ENCODE measurements at places on chromosomes 11 and 22. TPM values are rescaled to one million over a fixed set of nuclear protein-coding genes. Genes with fewer than 3 reads are reported as not detected.

DNA sequence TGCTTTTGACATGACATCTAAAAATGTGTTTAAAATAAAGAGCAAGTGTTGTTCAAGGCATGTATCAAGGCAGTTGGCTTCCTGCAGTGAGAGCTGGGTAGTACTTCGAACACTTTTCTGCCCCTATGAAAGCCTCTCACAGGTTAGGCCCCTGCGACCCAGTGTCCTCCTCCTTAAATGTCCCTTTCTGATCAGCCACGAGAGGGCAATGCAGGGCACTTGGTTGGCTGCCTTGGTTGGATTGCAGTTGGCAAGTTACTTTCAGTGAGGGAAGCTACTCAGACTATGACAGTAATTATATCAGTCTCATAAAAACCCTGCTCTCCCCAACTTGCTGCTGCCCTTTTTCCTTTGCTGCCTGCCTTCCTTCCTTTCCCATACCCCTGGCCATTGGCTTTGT is 743.8 kb downstream of the NTM start:
- H3K36me3 ChIP-seq, result no peaks in the 10 kb centered on the region
- H3K27ac ChIP-seq, result no peak overlapping the region
- DNase-seq, result no peak
- no peaks in the 10 kb centered on the region for H3K27me3 ChIP-seq

DNA sequence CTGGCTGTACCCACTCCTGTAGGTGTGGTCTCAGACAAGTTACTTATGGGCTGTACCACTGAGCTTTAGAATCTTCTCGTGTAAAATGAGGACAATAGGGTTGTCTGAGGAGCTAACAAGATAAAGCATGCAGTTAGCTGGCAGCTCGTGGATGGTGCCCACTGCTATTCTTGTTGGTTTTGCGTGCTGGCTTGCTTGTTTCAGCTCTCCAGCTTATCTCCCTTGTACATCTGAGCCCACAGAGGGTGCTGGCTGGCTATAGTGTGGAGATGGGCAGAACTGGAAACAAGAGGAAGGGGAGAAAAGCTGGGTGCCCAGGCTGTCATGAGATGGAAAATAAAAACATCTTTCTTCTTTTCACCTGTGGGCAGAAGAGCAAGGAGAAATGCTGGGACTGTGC is 46.5 kb upstream of the GALNT18 start:
- no peak for DNase-seq
- no peaks in the 10 kb centered on the region for H3K36me3 ChIP-seq
- no peak overlapping the region for H3K4me3 ChIP-seq
- H3K27me3 ChIP-seq, result no peaks in the 10 kb centered on the region

The SYNGR1 gene
- 4.9 TPM for total RNA-seq

DNA sequence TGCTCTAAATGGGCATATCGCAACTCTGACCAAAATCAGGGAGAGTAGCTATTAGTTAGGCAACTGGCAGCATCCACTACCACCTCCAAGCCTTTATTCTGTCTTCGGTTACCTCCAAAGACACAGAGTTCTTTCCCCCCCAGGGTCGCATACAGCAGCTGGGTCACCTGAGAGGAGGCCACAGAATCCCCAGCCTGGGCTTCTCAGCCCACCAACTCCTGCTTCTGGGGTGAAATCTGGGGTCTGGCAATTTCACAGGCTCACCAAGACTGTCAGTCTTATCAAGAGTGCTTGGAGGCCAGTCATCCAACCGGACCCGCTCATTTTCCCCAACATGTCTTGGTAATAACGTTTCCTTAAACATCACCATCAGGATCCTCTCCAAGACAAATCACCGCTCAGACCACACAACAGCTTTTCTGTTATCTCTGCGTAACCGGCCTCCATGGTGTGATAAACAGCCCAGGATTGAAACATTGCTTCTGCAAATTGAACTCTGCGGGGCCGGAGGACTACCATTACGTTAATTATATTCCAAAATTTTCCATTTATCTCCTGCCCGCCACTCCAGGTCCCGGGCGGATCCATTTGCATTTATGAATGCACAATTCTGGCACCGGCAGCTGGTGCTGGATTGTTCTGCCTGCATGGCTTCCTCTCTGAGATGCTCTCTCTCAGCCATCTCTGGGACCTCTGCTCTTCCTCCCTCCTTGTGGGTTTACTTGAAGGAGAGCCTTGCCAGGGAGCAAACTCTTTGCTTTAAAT is 35.6 kb downstream of the RTL6 start:
- H3K4me1 ChIP-seq, result no peaks in the 10 kb centered on the region
- no peak overlapping the region for H3K4me3 ChIP-seq
- no peaks in the 10 kb centered on the region for H3K36me3 ChIP-seq
- DNase-seq, result no peak
- no peaks in the 10 kb centered on the region for H3K27me3 ChIP-seq

The IFITM1 gene
- total RNA-seq, result 76.1 TPM

The OR8G1 gene
- not detected for total RNA-seq

DNA sequence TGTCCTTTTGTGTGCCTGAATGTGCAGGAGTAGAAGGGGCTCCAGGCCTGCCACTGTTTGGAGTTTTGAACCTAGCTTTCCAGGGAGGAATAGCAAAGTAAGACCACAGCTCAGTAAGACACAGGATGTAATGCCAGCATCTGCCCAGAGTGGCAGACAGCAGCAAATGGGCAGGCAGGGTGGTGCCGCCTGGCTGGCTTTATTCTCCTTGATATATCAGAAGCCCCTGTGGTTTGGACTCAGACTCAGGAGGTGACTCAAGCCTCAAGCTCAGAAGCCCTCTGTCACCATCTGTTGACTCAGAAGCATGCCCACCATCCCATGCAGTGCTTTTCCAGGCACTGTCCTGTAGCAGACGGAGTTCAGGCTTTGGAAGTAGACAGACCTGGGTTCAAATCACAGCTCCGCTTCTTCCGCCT is 72.7 kb upstream of the TTC12 start:
- no peaks in the 10 kb centered on the region for H3K27me3 ChIP-seq
- H3K27ac ChIP-seq, result no peak overlapping the region
- H3K4me1 ChIP-seq, result no peaks in the 10 kb centered on the region
- no peak for DNase-seq

The ENTHD1 gene
- not detected for total RNA-seq

The PTGDR2 gene
- total RNA-seq, result 1.0 TPM

GRCh38 chr22:33461698-33462434 is 403.7 kb upstream of the SYN3 start:
- H3K27ac ChIP-seq, result no peak overlapping the region
- no peak overlapping the region for H3K4me3 ChIP-seq
- no peaks in the 10 kb centered on the region for H3K27me3 ChIP-seq
- H3K4me1 ChIP-seq, result peaks cover 8% of the 10 kb centered on the region

DNA sequence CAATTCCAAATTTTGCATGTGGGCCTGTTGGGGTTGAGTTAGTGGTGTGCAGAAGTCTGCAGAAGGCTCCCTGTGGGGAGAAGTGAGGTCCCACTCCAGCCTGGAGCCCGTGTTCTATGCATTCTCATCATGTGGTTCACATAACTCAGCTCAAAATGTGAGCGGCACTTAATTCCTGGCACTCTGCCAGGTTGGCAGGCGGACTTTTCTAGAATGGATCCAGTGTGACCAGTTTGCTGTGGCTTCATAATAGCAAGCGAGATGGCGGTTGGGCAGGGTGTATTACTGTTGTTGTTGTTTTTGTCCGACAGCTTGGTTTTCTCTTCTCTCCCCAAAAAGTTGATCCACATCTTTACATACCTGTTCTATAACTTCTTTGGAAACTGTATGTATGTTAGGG is 146.8 kb upstream of the TTC12 start:
- H3K4me1 ChIP-seq, result no peaks in the 10 kb centered on the region
- no peaks in the 10 kb centered on the region for H3K36me3 ChIP-seq
- H3K27ac ChIP-seq, result no peak overlapping the region

DNA sequence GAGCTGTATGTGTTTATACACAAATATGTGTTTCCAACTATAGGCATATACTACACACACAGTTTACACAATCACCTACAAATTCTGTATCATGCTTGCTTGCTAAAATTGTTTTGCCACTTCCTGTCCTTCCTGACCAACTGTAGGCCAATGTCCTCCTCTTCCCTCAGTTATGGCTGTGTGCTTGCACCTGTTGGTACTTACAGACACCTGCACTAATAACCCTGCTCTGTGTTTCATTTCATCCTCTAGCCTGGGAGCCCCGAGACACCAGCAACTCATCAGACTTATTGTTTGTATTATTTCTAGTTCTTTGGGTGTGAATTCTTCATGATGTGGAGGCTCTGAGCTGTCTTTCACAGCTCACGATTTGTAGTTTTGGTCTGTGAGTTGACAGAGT is 1.8 kb upstream of the NCF4 start:
- peak overlapping the region; percentile 86 for H3K27ac ChIP-seq
- H3K4me3 ChIP-seq, result no peak overlapping the region
- no peaks in the 10 kb centered on the region for H3K27me3 ChIP-seq
- peaks cover 4% of the 10 kb centered on the region for H3K4me1 ChIP-seq

GRCh38 chr11:121762820-121763219 is 310.1 kb upstream of the SORL1-AS1 start:
- H3K27ac ChIP-seq, result no peak overlapping the region
- no peaks in the 10 kb centered on the region for H3K4me1 ChIP-seq
- H3K36me3 ChIP-seq, result no peaks in the 10 kb centered on the region
- no peaks in the 10 kb centered on the region for H3K27me3 ChIP-seq
- peak; percentile 70 for DNase-seq
- no peak overlapping the region for H3K4me3 ChIP-seq

DNA sequence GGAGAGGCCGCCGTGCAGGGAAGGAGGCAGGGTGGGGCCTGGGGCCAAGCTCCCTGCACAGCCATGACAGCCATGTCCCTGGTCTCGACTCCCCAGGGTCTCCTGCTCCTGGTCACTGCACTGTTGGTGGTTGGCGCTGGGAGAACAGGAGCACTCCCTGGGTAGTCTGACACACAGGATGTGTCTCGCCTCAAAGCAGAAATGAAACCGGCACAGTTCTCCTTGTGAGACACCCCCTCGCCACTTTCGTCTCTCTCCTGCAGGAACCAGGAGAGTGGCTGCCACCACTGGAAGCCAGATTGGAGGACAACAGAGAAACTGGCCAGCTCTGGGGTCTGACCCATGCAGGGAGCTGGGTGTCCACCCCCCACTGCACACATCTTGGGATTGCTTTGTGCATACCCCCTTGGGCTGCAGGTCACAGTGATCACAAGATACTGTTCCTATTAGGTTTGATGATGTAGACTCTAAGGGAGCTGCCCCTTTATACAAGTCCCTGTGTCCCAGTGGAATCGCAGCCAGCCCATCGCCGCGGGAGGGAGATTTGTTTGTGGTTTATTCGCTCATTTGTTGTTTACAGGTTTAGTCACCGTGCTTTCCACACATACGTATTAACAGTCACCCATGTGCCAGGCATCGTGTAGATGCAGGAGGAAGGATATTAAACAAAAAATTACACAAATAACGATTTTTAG is 27.0 kb upstream of the YWHAH start:
- H3K27me3 ChIP-seq, result no peaks in the 10 kb centered on the region
- H3K4me3 ChIP-seq, result no peak overlapping the region
- H3K36me3 ChIP-seq, result no peaks in the 10 kb centered on the region
- H3K27ac ChIP-seq, result peak overlapping the region; percentile 18
- peaks cover 23% of the 10 kb centered on the region for H3K4me1 ChIP-seq

DNA sequence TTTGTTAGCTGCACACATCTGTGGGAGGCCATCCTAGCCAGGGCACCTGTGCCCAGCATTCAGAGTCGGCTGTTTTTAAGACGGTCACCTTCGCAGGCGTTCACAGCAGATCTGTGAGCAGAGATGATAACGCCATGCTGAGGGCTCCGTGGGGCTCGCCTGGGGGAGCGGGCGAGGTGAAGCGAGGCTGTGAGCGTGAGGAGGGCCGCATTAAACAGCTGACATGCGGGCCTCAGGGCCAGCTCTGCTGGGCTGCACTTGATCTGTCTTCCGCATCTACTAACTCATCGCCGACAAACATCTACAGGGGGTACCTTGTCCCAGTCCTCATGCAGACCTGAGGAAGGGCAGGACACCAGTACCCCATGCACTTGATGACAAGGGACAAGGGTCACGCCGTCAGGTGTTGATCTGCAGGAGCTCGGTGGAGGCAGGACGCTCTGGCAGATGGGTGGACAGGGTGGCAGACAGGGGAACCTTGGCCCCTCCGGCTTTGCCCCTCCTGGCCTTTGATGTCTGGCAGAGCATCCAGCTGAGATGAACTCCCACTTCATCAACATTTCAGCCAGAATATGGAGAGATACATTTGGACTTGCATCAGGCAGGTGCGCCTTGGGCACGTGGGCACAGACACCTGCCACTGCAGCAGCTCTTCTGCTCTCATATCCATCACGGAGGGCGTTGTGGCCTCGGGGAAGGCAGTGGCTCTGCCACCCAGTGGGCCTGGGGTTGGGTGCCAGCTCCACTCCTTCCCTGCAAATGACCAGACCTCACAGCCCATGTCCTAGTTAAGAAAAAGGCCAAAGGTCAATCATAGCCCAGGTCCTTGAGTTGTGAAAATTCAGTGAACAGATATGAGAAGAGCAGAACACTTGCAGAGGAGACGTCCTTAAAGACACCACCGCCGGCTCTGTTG is 822.9 kb downstream of the BRD1 start:
- no peaks in the 10 kb centered on the region for H3K4me1 ChIP-seq
- H3K36me3 ChIP-seq, result no peaks in the 10 kb centered on the region
- no peak overlapping the region for H3K4me3 ChIP-seq

- H3K36me3 ChIP-seq, result no peaks in the 10 kb centered on the region
- no peak for DNase-seq
- H3K4me3 ChIP-seq, result no peak overlapping the region
- H3K4me1 ChIP-seq, result peaks cover 6% of the 10 kb centered on the region
- no peaks in the 10 kb centered on the region for H3K27me3 ChIP-seq
Observed at GRCh38 chr11:8286886-8287285, 23.2 kb upstream of the LMO1 start.

The PHLDB1 gene
- total RNA-seq, result 69.2 TPM

The KRTAP5-8 gene
- total RNA-seq, result 0.98 TPM

DNA sequence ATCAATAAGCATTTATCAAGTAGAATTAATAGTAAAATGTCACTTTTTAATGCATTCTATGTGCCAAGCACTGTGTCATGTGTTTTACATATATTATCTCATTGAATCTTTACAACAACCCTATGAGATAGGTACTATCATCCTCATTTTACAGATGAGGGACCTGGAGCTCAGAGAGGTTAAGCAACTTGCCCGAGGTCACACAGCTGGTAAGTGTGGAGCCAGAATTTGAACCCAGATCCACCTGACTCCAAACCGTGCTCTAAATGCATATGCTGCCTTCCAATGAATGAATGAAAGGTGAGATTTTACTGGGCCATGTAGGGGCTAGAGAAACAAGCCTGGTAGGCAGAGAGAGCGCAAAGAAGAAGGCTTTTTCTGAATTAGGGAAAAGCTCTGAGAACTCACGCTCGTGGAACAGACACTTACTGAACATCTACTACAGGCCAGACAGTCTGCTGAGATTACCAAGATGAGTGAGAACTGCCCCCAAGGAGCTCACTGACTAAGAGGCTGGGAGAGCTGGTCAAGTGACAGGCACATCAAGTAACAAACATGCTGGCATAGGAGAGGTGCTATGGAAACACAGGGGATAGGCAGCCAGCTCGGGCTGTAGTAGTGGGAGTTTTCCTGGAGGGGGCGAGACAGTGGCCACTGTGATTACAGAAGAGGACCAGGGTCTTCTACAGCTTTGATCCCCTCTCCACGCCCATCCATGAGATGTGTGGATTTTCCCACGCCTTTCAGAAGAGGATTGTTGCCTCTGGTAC is 4.4 kb downstream of the ABCG4 start:
- H3K4me3 ChIP-seq, result no peak overlapping the region
- DNase-seq, result no peak
- H3K27ac ChIP-seq, result no peak overlapping the region
- H3K27me3 ChIP-seq, result peaks cover 8% of the 10 kb centered on the region

The CEP126 gene
- total RNA-seq, result 4.5 TPM

Measured in upper lobe of left lung (tissue), 6 donors.